ENCODE measurements at places on chromosomes 12 and 14.

- no peak for DNase-seq
These were observed 46.0 kb upstream of the PLBD1 start for GRCh38 chr12:14613718-14614117.

- DNase-seq: no peak
These were observed 261.2 kb downstream of the EGLN3 start for GRCh38 chr14:33689680-33690079.

DNA sequence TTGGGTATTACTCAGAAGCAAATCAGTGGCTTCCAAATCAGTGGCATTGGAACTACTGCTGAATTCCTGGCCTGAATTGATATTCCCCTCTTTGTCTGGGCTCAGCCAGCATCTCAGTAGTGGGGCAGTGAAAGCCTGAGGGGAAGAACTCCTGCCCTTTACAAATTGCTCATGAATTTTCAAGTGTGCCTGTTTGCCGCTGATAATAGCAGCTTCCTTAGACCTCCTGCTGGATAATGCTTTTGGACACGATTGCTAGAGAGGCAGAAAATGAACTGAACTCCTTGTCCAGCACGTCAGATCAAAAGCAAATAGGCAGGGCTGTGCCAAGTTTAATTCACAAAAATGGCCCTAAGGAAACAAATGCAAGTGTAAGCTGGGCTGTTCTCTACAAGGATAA, 91.3 kb upstream of the GZMB start:
- no peak for DNase-seq

- DNase-seq: no peak
These were observed 53.0 kb downstream of the TBC1D30 start for GRCh38 chr12:64877363-64878004.

DNA sequence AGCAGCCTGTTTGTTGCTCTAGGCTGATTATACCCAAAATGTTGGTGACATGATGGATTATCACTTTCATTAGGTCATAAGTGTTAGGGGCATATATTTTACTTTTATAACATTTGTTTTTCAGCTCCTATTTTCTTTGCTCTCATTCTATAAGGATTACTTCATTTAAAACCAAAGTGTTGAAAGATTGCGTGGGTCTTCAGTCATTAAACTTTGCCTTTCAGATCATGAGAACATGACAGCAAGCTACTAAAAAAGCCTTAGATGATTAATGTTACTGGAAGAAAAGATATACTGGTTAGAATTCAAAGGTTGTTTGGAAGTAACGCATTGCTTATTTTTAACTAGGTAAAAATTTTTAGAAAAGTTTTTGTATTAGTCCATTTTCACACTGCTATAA, 156.8 kb downstream of the ERC1 start:
- DNase-seq: no peak

DNA sequence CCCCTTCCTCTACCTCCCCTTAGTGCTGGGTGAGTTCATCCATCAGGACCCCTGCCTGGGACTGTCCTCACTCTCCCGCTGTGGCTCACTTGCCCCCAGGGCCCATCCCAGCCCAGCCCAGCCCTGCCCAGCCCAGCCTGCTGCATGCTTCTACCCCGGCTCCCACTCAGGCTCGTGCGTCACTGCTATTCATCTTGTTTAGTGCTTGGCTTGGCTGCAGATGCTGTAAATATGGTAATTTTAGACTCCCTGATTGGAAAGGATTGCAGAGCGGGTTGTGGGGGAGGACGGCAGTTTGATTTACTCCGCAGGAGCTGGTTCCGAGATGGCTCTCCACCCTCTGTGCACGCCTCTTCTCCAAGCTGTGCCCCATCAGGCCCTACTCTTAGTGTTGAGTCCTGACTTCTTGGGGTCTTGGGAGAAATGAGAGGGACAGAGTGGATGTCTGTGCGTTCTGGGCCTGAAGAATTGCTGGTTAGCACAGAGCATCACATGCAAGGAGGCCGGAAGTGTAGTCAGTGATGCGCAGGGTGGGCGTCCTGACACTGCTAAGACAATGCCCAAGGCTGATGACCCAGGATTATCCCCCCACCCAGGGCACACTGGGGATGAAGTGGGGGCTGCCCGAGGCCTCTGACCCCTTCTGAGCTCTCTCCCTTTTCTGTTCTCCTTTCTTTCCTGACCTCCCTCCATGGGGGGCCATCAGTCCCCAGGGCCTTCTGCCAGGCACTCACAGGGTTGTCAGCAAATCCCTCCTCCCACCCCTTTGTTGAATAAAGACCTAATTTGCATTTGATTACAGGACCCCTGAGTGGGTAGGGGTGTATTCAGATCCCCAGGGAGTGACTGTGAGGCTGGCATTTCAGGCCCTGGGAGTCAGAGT, 244.4 kb downstream of the ZFP36L1 start:
- DNase-seq: peak; percentile 90

DNA sequence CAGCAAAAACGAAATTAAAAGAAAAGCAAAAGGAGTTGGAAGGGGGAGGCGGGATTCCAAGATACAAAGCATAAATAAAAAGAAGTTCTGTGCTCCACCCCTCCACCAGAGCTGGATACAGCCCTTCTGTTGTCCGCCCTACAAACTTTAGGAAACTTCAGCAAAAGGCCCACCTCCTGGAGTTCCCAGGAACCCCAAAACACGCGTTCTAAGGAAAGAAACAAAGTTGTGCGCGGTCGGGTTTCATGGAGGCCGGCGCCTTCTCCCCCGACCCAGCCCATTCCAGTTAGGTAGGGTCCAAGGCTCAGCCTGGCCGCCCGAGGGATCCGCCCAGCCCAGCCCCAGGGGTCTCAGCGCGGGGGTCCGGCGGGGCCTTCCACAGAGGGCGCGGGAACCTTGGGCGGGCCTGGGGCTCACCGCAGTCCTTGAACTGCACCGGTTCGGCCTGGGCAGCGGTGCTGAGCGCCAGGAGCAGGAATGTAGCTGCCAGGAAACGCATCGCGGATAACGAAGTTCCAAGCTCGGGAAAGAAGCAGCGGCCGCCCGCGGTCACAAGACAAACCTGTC, at the start of gene NPC2:
TSS of gene NPC2 (minus strand) at position 530 of the 567 bp plus-strand sequence. CDS start at position 499, 31 bp downstream.
- no peak for DNase-seq

DNA sequence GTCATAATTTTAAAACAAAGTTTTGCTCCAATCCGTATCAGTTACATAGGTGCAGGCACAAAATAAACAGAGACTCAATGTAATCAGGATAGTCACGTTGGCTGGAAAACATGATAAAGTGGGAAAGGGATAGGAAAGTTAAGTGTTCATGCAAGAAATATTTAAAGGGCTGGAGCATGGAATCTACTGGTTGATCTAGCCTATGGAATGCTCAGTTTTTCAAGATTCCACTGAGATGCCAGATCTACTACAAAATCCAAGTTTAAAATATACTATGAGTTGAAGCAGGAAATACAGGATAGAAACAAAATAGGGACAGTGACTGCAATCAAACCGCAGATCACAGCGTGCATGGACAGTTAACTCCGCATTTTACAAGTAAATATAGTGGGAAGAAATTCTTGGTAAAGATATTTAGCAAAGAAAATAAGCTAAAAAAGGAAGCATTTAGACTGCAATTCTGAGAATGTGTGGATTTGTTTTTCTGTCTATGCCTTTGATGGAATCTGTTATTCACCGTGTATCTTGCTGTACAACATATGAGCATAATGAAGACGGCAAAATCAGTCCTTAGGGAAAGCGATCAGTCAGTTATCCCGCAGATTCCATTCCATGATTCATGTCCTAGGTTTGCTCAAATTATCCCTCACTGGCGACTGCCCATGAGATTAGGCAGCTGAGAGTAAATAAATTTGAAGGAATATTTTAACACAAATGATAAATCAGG, 1044.3 kb downstream of the FLRT2 start:
- no peak for DNase-seq

GRCh38 chr14:61523751-61524150, 171.6 kb upstream of the HIF1A start:
- DNase-seq: no peak

DNA sequence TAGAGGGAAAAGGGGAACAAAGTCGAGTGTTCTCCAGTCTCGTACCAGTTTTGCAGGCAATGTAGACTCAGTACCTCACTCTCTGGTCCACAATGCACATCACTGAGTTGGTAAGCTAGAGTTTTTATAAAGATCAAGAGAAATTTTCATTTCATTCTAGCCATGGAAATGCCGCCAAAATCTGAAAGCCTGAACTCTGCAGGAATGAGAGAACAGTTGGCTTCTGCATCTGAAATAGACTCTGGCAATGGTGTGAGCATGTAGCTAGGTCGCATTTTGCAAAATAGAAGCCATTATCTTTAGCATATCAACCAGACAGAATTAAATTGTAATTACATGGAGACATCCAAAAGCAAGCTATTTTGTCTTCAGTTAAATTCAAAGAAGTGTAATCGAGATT, 381.0 kb downstream of the NOVA1 start:
- no peak for DNase-seq

- DNase-seq: no peak
These were observed 44.7 kb downstream of the TMEM117 start for GRCh38 chr12:43880547-43880946.

DNA sequence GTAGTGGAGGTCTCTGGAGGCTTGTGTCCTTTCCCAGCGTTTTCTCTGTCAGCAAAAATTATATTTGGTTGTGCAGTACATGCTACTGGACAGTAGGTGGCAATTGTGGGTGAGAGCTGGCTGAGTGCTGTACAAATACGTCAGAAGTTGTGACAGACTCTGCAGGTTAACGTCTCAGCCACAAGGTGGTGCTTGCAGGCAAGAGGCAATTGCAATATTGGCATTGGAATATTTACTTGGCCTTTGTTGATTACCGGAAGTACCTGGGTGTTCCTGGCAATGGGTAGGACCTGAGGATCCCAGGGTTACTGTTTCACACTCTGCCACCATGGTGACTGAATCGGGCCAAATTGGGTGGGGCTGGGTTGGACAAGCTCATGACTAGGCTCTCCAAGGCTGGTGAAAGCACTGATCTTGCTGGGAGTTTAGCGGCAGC, 333.9 kb upstream of the LMO3 start:
- DNase-seq: no peak

- no peak for DNase-seq
These were observed 4.6 kb upstream of the HIP1R start for GRCh38 chr12:122830517-122831214.

DNA sequence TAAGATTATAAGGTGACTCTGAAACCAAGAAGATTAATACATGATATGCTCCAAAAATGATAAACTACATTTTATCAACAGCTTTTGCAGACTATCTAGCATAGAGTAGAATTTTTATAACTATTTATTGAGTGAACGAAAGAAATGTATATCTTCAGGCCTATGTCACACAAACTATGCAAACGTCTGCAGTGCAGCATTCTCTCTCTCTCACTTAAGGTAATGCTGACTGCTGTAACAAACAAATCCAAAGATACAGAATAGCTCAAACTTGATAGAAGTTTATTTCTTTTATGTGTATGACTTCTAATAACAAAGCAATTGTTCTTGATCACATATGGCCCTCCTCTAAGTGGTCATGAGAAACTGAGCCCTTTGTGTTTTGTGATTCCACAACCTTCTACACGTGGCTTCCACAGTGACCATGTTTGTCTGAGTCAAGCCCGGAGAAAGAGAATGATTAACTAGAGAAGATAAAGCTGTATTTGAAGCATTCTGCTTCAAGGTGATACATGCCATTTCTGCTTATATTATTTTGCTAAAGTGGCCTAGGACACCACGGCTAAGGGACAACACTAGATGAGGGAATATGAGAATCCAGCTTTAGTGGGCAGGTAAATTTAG, 1352.7 kb upstream of the TMEM132C start:
- no peak for DNase-seq

DNA sequence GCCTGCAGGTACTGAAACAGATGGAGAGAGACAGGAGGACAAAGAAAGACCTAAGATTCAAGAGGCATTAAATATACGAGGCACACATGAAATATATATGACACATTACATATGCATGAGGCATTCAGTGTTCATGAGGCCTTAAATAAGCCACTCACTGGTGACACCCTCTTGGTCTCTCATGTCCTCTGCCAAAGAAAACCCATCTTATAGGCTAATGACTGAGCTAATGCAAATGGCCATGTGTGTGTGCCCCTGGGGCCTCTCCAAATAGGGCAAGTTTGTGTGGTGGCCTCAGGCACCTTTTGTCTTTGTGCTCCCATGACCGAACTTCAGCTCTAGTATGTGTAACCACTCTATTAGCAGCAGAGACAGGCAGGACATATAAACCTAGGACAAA, 18.8 kb downstream of the COQ6 start:
- no peak for DNase-seq

- no peak for DNase-seq
These were observed 6.2 kb upstream of the SLC7A7 start for GRCh38 chr14:22821193-22822015.

- DNase-seq: no peak
These were observed 220.5 kb downstream of the FOXN3 start for GRCh38 chr14:89196545-89196944.

DNA sequence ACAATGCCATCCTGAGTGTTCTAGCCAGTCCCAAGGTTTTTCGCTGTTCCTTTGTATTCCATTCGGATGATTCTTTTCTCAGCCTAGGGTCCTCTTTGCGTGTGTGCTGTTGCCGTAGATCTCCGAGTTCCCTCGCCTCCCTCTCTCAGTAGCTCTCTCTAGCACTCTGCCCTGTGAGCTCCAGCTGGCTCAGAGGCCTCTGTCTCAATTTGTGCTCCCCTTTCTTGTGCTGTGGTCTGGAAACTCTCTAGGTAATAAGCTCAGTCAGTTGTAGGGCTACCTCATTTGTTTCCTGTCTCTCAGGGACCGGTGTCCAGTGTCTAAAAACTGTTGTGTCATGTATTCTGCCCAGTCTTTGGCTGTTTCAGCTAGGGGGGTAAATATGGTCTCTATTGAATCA, 179.3 kb downstream of the PCNX1 start:
- no peak for DNase-seq

DNA sequence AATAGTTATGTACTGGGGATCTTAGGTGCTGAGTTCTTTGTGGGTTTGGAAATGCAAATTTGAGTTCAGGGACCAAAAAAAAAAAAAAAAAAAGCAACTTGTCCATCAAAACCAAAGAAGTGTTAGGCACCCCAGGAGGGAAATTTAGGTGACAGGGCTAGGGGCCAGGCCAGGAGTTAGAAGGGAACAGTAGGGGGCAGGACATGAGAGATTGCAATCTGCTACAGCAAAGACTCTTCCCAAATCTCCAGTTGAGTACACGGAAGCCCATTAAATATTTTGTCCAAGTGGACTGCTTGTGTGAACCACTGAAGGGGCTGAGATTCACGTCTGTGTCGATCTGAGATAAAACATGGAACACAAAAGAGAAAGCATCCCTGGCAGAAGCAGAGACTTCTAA, 52.8 kb downstream of the TSPAN19 start:
- DNase-seq: no peak

DNA sequence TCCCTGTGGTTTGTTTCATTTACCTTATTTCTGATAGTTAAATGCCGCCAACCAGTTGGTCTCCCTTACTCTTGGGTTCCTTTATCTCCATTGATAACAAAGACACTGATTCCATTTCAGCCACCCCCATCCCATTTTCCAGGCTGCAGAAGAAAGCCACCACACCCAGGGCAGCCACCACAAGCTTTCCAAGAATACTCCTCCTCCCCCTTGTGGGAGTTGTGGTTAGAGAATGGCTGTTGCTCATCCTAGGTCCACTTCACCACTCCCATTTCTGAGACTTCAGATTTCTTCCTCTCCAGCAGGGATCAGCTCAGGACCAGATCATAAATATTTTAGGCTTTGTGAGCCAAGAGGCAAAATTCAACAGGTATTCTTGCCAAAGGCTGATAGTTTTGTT, 73.9 kb downstream of the ANO4 start:
- DNase-seq: no peak

GRCh38 chr14:74391479-74391878, 34.5 kb downstream of the SYNDIG1L start:
- DNase-seq: no peak

Measured in left ventricle myocardium inferior (tissue), 1 donor.